ENCODE measurements at places on chromosomes 11 and 22.

GRCh38 chr11:117830674-117831351 is 6.3 kb upstream of the FXYD2 start:
- DNase-seq: no peak

GRCh38 chr11:124886476-124886875 is 11.2 kb downstream of the ROBO4 start:
- DNase-seq: no peak

DNA sequence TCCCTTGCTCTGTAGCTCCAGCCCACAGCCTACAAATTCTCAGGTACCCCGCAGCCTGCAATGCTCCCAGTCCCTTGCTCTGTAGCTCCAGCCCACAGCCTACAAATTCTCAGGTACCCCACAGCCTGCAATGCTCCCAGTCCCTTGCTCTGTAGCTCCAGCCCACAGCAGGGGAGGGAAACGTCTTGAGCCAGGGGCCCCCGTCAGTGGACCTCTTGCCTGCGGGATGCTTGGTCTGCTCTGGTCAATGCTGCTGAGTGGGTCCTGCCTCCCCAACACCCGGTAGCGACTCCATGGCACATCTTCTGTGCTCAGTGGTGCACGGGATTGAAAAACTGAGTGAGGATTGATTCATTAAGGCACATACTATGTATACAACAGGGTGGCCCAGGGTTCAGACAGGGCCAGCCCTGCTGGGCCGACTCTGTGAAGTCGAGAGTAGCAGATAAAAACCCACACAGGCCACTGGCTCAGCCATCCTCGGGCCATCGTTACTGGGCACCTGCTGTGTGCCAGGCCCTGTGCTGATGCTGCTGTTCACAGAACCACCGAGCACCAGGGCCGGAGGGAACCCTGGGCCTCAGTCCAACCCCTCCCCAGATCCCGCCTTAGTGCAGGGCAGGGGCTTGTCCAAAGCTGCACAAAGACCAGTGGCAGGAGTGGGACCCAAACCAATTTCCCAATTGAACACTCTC is 69.7 kb downstream of the MYO7A start:
- no peak for DNase-seq

DNA sequence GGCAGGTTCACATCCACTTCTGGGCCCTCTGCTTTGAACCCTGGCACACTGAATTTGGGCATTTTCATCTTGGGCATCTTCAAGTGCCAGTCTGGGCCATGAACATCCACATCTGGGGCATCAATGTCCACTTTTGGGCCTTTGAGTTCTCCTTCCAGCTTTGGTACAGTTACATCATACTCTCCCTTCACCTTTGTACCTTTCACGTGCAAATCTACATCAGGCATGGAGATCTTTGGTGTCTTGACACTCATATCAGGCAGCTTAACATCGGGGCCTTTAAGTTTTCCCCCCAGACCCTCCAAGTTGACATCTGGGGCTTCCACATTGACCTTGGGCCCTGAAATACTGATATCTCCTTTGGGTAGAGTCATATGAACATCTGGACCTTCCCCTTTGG is 14.5 kb downstream of the AHNAK start:
- no peak for DNase-seq

GRCh38 chr11:17738151-17738973 is 3.8 kb downstream of the KCNC1 start:
- no peak for DNase-seq
